Activated naive CD8-positive, alpha-beta T cell treated with anti-CD3 and anti-CD28 coated beads, Interleukin-2, amount 50 U/mL, for 24 hours (primary cell): ENCODE measurements at places on chromosomes 13 and 19.

- DNase-seq = no peak
Observed at GRCh38 chr13:23673354-23673753, 103.1 kb downstream of the TNFRSF19 start.

GRCh38 chr13:109586509-109587346, 199.7 kb downstream of the IRS2 start:
- DNase-seq = no peak

DNA sequence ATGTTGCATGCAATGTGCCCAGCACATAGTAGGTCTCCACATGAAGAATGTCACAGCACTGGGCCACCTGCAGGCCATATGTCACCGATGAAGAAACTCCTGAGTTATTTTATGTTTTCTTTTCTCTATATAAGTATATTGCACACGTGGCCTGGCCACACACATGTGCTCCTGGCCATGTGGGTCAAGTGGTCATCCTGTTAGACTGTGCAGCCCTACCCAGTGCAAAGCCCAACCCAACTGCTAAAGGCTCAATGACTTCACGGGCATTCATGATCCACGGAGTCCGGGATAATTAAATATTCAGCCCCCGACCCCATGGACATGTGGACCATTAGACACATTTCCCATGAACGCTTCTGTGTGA, 163.2 kb downstream of the TEX29 start:
- DNase-seq = no peak

- no peak for DNase-seq
Observed at GRCh38 chr13:35714121-35714520, 237.6 kb upstream of the MAB21L1 start.

- no peak for DNase-seq
Observed at GRCh38 chr13:48849515-48849914, 126.2 kb upstream of the FNDC3A start.

DNA sequence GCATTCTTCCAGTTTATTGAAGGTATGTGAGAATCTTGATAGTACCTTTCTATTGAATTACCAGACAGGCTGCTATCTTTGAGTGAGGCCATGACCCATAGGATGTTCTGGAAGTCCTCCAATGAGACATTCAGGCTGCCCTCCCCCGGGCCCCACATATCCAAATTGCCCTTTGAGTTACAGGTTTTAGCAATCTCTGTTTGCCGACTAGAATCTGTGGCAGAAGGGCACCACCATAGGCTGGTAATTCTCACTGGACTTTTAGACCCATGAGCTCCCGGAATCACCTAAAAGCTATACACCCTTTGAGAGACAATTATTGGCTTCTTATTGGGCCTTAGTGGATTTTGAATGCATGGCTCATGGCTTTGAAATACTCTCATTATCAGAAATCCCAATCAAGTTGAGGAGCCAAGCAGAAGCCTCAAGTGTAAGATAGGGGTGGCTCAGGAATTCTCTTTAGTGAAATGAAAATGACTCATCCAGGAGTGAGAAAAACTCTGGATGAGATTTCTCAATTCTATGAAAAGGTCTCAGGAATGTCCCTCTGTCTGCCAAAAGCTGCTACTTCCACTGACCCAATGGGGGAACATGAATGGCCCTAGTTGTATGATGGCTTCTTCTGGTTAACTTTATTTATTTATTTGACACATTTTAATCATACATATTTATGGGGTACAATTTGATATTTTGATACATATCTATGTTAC, 172.1 kb upstream of the CSNK1A1L start:
- no peak for DNase-seq

DNA sequence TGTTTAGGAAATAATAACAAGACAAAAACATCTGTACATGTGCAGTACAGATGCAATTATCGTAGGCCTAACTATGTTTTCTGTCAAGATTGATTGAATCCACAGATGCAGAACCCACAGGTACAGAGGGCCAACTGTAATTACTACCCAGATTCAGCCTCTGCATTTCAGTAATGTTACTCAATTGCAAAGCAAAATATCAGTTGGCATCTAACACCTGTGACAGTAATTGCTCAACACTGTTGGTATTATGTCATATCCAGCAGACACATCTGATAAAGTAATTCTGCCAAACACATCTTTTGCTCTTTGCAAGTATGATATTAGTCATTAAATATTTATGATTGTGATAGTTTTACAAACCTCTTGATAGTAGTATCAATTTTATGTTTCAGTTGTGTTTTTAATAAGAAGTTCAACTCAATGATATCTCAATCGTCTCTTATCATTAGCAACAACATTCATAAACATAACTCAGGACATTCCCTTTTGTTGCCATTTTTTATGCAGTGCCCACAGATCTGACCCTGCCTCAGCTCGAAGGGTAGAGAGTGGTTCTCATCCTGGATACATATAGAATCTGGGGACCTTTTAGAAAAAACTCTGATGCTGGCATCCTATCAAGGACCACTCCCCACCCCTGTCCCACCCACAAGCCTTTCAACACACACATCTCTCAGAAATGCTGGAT, 104.7 kb downstream of the MYCBP2 start:
- DNase-seq = no peak

- no peak for DNase-seq
Observed at GRCh38 chr13:94753327-94753726, 41.0 kb upstream of the SOX21 start.

GRCh38 chr13:38686577-38687245, at the start of gene FREM2:
TSS of gene FREM2 (plus strand) at chr13:38687077. CDS start at chr13:38687345, 268 bp downstream.
- no peak for DNase-seq

GRCh38 chr13:20801707-20802106, 27.9 kb upstream of the EEF1AKMT1 start:
- DNase-seq = no peak
